ENCODE measurements at places on chromosomes 11 and 22.

DNA sequence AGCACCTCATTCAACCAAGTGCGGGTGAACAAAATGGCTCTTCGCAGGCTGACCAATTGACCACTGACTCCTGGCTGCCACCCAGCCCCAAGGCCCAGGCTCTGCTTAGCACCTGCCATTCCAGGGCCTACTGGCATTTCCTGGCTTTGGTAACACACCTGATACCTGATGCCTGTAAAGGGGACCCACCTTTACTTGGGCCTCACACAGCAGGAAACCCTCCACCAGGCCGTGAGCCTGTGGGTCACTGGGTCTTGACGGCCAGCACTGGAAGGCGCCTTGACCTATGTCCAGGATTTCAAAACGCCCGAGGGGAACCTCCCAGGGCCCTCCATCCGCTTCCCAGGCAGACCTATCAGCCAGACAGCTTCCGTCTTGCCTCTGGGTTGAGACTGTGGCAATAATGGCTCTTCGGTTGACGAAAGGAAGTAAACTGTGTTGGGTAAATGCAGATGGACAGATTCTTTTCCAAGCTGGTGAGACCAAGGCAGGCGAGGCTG lies 16.8 kb upstream of the TMEM184B start:
- no peak for DNase-seq

DNA sequence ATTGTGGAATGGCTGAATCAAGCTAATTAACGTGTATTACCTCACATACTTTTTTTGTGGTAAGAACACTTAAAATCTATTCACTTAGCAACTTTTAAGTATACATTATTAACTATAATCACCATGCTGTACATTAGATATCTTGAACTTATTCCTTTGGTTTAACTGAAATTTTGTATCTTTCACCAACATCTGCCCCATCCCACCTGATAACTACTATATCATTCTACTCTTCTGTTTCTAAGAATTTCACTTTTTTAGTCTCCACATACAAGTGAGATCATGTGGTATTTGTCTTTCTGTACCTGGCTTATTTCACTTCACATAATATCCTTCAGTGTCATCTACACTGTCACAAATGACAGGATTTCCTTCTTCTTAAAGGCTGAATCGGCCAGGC lies 17.1 kb upstream of the VWA5A start:
- no peak for DNase-seq

DNA sequence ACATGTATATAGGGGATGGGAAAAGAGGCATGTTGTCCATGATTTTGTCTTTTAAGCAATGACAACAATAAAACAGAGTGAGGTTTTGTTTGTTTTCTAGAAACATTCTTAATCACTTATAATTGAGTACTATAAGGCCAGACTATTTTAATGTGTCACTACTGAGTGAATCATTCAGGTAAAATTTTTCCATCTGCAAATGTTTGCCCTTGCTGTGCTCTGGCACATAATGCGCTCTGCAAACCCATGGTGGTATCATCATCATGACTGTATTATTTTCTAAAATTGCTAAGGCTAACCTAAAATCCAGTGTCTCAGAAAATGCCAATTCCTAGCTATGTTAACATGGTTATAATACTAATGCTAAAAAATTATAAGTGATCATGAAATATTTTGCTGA lies 261.2 kb downstream of the CADM1 start:
- DNase-seq = no peak

DNA sequence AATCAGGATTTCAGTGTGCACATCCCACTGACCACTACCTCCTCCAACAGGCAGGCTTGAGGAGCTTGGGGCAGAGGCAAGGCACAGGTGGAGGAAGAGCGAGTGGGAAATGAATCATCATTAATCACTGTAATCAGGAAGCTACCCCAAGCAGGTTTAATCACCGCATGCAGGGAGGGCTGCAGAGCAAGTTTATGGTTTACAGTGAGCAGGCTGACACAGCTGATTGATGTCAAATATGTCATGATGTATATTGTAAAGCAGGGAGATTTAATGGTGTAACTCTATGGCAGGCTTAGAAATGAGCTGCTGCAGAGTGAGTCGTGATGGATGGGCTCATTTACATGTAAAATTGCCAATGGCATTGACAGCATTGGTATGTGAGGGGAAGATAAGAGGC lies 441.0 kb downstream of the NTM start:
- DNase-seq = no peak

DNA sequence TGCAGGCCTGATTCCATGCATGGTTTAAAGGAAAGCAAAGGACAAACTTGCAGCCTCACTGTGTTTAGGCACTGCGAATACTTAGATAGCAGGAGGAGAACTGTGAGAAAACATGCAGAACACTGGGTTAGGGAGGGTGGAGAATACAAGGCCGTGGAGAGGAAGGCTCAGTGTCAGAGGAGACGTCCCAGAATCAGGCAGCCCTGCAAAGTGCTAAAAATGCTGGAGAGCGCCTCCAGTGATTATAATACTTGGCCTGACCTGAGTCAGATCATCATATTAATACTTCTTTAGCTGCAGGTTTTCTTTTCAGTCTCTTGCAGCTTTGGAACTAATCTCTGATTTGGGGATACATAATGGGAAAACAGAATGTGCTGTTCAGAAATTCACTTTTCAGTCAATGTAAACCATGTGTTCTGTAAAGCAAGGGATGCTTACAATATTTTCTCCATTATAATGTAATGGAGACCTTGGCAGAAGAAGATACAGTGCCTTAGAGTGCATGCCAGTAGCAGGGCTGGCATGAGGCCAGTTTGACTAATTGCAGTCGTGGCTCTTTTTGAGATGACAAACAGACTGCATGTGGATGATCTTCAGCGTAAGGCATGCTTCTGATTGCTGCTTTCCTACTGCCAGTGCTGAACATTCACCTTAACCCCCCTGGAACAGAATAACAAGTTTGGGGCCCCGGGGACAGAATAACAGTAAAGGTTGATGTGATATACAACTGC lies 16.8 kb downstream of the EXT2 start:
- DNase-seq = peak; percentile 90

GRCh38 chr11:117849781-117850414 lies 25.4 kb upstream of the FXYD2 start:
- DNase-seq = no peak

GRCh38 chr22:46844606-46845210 lies 82.3 kb downstream of the TBC1D22A start:
- no peak for DNase-seq

GRCh38 chr11:118791111-118791960 lies at the start of gene DDX6:
TSS of gene DDX6 (minus strand) at chr11:118791164. CDS start at chr11:118786251, 4,913 bp downstream.
- DNase-seq = peak; percentile 90

GRCh38 chr11:7291100-7291829 lies 39.6 kb downstream of the SYT9 start:
- DNase-seq = no peak

DNA sequence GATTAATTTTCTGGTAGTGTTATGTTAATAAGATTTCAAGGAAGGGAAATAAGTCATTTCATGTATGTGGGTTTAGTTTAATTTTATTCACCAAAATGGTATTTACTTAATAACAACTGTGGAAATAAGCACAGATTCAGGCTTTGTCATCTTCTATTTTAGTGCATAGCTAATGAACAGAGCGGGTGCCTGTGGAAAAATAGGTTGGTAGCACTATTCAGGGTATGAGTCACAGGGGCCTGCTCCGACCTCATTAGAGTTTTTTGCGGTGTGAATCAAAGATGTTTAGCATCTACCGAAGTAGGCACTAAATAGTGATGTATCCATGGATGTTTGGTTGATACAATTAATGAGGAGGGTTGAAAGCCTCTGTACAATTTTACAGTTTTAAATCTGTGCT lies 78.2 kb downstream of the FAT3 start:
- peak; percentile 86 for DNase-seq

DNA sequence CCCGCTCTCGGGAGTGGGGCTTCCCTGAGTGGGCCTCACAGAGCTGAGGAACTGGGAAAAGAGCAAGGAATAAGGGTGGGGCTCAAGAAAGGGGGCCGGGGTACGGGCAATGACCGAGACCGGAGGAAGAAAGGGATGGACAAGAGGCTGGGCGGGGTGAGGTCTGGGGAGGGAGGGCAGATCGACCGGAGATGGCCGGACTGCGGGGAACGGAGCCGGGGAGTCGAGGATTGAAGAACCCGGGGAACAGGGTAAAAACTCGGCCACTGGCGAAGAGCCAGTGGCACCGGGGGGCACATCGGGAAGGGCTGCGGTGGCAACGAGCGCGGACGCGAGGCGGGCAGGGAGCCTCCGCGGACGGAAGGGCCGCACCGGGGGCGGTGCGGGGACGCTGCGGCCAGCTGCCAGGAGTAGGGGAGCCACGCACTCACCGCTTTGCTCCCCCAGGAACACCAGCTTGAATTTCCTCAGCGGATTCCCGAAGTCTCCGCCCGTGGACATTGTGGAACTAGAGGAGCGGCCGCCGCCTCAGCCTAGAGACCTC lies 667 bp downstream of the RAB6A start:
- peak; percentile 49 for DNase-seq

DNA sequence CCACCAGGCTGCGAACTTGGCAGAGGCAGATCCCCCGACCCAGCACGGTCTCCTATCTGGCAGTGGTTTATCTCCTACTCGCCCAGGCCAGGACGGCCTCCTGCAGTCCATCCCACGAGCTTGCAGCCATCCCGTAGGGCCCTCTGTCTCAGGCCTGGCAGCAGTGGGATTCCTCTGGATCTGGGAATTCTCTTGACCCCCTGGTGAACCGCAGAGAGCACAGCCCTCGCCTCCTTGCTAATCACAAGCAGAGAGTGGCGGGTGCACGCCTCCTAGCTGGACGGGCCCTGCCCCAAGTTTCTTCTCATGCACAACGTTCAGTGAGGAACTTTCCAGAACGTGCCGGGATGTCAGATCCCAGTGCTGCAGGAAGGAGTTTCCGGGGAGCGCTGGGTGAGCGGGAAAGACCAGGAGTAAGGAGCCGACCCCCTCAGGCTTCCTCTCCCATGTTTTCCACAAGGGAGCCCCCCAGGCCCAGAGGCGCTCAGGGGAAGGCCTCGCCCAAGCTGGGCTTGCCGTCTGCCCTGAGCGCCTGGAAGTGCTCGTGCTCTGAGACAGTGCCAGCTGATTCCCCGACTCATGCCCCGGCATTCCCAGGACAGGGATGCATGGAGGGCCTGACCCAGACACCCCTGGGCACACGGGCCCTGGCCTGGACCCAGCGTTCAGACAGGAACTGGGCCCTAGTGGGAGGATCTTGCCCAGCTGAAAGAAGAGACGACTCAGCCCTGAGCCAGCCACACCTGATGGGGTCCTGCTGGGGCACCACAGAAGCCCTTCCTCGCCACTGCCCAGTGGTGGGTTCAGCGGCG lies 24.6 kb downstream of the IGF2 start:
- no peak for DNase-seq

GRCh38 chr11:121024989-121025388 lies 1.1 kb downstream of the TBCEL start:
- peak; percentile 30 for DNase-seq

DNA sequence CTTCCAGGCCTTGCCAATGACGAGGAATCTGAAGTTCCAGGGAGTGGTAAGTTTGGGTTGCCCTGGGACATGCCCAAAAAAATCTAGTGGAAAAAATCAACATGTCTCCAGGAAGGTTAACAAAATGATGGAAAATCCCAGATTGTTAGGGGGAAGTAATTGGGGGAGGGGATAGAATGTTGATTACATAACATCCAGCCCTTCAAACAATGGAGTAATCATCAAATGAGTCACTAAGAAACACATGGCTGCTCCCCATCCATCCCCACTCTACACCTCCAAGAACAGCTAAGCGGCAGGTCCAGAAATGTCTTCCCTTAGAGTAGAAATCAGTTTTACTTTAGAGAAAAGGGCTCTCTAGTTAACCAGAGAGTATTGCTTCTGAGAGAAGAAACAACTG lies 94.9 kb downstream of the ETS1 start:
- peak; percentile 63 for DNase-seq

- DNase-seq = no peak
These were observed 11.4 kb downstream of the UCP2 start for GRCh38 chr11:73971175-73971719.

DNA sequence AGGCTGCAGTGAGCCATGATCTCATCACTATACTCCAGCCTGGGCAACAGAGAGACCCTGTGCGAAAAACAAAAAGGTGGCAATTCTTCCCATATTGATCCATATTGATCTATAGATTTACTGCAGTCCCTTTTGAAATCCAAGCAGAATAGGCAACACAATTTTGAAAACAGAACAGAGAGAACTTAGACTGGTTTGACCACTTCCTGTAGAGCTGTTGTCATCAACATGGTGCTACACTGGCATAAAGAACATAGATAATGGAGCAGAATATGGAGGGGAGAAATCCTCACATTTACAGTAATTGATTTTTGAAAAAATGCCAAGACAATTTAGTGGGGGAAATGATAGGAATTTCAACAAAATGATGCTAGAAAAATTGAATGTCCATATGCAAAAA lies 34.1 kb downstream of the GRK3 start:
- DNase-seq = no peak

DNA sequence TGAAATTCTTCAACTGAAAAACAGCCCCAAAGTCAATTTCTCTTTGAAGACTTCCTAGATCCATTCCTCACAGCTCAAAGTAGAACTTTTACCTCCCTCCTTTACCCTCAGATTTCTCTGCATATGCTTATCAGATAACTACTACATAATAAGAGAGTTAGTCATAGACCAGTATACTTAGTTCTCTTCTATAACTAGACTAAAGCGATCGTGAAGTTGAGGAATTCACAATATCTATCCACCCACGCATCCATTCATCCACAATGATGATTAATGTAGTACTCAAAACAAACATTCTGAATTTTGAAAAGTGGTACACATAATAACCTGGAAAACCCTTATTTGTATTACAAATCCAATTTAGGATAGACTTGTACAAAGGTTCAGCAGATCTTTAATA lies 800.9 kb upstream of the TENM4 start:
- DNase-seq = no peak

DNA sequence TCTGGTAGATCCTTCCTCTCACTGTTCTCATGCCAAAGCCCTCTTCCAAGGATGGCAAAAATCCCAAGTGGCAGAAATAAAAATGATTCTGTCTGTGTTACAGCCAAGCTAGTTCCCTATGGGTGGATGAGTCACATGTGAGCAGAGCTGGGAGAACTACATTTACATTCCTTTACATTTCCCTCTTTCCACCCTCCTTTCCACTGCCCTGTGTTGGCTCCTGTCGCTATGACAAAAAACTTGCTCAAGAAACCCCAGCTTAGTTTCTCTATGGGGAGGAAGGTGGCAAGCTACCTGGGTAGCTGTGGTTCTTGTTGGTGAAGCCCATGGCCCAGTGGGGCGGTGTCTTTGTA lies 10.2 kb upstream of the DDB2 start:
- peak; percentile 83 for DNase-seq

DNA sequence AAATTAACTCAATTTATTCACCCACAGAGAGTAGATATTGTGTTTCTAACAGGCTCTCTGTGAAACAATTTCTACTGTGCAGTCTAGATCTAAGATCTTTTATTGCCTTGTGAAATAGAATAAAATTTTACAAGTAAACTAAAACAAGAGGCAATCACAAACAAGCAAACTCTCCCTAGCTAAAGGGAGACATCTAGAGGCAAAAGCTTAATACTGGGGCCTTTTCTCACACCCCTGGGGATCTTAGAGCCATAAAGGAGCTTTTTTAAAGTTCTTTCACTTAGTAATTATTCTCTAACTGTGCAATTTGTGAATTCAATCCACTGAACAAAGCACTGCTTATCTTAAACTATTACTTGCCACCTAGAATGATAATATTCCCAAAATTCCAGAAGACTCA lies 19.7 kb downstream of the ALG9 start:
- peak; percentile 38 for DNase-seq

All from EH (cell line).